Stimulated activated CD8-positive, alpha-beta memory T cell treated with anti-CD3 and anti-CD28 coated beads, Interleukin-7, amount 100 ng/mL, for 1 hour (primary cell): ENCODE measurements at places on chromosomes 13 and 19.

- DNase-seq, result no peak
Observed at GRCh38 chr13:75587679-75588078, 38.1 kb downstream of the UCHL3 start.

GRCh38 chr19:5932609-5933262, 18.7 kb downstream of the CAPS start:
- no peak for DNase-seq

DNA sequence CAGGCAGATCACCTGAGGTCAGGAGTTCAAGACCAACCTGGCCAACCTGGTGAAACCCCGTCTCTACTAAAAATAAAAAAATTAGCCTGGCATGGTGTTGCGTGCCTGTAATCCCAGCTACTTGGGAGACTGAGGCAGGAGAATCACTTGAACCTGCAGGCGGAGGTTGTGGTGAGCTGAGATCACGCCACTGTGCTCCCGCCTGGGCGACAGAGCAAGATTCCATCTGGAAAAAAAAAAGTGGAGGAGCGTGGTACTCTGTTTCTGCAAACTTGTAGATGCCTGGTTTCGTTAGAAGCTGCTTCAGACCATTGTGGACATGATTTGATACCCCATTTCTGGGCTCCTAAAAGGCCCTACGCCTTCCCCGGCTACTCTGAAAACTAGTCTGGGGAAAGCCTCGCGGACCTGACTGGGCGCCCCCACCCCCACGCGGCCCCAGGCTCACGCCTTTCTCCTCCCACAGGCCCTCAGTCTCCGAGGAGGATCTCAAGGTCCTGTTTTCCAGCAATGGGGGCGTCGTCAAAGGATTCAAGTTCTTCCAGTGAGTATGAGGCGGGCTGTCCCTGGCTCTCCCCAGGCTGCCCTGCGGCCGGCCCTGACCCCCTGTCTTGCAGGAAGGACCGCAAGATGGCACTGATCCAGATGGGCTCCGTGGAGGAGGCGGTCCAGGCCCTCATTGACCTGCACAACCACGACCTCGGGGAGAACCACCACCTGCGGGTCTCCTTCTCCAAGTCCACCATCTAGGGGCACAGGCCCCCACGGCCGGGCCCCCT, 11.5 kb downstream of the PLPPR3 start:
- DNase-seq, result no peak

GRCh38 chr19:15397782-15398181, 18.2 kb upstream of the AKAP8 start:
- DNase-seq, result no peak

DNA sequence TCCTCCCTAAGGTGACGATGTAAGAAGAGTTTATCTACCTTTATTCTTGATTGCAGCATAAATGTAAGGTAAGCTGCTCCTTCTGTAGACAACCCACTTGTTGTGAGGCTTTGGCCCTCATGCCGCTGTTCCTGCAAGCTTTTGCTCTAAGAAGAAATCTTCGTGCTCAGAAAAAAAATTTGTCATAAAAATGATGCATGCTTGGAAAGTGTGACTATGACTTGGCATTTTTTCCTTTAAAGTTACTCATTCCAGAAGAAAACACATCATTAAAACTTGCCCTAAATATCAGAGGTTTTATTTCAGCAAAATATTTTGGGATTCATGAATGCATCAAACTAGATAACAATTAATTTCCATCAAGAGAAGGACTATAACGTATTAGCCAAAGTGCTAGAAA, 39.8 kb downstream of the KCTD12 start:
- no peak for DNase-seq

DNA sequence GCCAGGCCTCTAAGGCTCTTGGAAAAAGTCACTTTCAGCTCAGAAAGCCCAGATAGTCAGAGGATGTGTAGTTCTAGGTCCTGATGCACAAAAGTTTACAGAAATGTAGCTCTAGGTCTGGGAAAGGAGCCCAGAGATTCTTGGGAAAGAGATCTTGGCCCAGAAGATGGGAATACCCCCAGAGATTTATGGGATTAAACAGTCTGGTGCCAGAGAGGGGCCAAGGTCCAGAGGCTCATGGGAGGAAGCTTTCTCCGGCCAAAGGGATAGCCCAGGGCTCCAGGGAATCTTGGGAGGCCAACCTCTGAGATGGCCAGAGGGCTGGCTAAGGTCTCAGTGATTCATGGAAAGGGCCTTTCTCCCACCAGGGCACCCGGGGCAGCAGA, 15.2 kb downstream of the BCAT2 start:
- no peak for DNase-seq

- DNase-seq, result no peak
Observed at GRCh38 chr13:45339867-45340266, 1.1 kb downstream of the TPT1 start.

DNA sequence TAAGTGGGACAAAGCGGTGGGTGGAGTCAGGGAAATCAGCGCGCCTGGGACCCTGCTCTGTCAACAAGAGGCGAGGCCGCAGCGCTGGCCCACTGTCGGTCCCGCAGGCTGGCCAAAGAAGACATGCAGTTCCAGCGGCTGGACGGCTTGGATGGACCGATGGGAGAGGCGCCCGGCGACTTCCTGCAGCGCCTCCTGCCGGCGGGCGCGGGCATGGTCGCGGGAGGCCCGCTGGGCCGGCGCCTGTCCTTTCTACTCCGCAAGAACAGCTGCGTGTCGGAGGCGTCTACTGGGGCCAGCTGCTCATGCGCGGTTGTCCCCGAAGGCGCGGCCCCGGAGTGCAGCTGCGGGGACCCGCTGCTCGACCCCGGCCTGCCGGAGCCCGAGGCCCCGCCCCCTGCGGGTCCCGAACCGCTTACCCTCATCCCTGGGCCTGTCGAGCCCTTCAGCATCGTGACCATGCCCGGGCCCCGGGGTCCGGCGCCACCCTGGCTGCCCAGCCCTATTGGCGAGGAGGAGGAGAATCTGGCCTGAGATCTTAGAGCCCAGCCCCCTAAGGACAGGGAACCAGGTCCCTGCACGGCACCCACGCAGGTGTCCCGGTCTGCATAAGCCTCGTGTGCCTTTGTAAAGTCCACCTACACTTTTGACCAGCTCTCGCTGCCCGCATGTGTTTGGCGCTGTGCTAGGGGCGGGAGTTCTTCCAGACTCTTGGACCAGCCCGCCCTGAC, 6.1 kb downstream of the BEST2 start:
- DNase-seq, result peak; percentile 41
